ENCODE measurements at places on chromosomes 2 and 18.
A peak's percentile ranks its signal among the peaks of the same experiment; 100 is the strongest.

GRCh38 chr18:55353806-55354205 lies 234.2 kb downstream of the TCF4 start:
- DNase-seq = no peak

DNA sequence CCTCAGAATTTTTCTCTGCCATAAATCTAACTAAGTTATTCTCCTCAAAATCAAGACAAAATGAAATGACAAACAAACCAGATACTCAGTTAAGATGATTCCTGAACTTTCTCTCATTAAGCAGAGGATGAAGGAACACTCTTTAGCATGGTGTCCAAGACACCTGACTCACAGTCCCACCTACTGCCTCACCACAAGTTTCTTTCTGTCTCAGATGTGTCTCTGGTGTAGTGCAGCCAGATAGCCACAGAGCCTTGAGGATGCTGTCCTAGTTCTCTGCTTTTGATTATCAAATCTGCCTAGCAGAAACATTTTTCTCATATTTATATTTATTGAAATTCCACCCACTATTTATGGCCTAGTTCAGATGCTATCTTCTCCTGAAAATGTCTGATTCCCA lies 103.6 kb upstream of the TMEM200C start:
- no peak for DNase-seq

DNA sequence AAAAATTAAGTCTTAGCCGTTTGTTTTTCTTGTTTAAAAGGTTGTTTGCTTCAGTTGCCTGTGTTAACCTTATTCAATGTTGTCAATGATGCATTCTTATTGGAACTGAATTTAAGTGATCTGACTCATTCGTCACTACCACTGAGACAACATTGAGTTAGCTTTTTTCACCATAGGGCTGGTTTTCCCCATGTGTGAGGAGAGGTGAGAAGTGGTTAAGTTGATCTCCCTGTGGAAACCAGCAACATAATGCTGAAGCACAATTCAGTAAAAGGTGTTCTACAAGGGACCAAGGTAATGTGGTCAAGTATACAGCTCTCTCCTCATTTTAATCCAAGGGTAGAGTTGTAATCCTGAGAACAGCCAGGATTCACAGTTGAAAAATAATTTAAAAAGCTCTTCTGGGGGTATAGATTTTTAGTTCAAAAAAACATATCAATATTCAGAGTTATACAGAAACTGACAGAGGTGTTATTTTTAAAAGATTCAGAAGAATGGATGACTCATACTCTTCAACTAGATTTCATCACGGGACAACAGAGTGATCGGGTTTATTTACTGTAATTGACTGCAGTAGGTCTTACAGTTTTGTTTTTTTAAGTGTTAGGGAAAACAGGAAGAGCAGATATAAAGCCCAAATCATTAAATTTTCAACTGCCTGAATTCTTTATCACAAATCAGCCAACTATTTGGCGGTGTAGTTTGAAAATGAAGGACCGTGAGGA lies 12.6 kb downstream of the NOP58 start:
- no peak for DNase-seq

DNA sequence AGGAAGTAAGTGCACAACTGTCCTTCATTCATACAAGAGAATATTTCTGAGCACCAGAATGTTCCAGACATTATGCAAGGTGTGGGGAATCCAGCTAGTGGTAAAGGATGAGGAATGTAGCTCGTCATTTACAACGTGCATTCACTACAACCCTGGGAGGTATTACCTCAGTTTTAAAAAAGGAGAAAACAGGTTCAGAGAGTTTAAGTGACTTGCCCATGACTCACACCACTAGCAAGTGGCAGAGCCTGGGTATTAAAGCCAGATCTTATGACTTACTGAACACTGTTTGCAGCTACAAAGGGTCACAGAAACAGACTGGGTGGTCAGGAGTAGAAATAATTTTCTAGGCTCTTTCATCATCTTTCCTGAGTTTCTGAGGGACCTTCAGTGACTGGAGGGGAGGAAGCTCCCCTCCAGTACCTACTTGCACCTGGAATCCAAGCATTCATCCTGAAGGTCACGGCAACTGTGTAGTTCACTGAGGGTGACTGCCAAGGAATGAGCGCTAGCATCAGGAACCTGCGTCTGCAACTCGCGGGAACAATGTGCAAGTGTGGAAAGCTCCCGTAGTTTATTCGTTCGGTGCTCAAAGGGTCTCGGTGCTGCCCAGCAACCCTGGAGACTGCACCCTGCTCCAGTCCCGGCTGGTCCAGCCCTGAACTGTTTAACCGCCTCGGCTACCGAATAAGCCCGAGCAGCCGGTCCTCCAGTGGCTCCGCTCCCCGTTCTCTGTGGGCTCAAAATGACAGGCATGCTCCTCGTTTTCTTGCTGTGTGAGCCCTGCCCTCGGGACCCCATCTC lies 647 bp downstream of the CCDC121 start:
- no peak for DNase-seq

DNA sequence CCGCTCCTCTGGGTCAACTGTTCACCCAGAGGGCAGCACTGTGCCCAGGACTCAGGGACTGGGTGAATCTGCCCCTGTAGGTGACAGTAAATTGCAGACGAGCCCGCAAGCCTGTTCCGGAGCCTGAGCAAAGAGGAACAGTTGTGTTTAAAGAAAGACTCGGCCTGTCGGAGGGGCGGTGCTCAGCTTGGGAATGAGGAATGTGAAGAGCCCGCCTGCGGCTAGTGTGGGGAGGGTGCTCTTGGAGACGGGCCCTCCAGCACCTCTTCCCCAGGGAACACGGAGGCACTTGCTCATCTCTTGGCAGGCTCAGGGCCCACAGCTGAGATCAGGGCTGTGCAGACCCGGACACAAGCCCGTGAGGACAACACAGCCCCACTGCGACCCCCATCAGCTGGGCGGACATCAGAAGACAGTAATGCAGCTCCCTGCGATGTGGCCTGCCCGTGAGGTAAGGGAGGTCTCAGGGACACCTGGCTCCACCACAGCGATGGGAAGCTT lies 299.0 kb downstream of the NDUFA10 start:
- no peak for DNase-seq

GRCh38 chr2:45876611-45877010 lies 225.1 kb downstream of the PRKCE start:
- DNase-seq = no peak

DNA sequence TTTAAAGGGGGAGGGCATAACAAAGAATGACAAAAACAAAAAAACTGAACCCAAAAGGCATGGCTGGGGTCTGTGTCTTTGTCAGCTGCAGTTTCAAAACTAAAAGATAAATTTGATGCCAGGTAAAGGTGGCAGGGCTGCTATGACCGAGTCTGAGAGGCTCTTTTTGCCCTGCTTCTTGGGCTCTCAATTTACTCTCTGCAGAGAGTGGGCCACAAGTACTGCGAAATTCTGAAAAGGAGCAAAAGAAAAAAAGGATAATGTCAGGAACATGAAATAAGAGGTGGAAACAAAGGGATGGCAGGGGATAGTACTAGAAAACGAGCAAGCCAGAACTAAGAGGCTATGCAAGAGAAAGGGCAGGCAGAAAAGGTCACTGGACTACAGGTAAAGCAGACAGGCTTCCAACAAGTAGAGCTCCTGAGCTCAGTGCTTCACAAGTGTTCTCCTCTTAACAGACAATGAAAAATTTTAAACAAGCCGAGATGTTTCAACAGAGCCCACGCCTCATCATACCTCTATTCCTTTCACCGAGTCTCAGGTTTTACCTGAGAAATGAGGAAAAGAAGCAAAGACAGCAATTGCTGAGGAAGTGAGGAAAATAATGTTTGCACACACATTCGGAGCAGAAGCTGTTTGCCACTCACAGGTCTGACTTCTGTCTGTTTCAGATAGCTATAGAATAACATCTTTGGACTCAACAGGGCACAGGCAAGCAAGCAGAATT lies 7.3 kb downstream of the IRS1 start:
- no peak for DNase-seq

DNA sequence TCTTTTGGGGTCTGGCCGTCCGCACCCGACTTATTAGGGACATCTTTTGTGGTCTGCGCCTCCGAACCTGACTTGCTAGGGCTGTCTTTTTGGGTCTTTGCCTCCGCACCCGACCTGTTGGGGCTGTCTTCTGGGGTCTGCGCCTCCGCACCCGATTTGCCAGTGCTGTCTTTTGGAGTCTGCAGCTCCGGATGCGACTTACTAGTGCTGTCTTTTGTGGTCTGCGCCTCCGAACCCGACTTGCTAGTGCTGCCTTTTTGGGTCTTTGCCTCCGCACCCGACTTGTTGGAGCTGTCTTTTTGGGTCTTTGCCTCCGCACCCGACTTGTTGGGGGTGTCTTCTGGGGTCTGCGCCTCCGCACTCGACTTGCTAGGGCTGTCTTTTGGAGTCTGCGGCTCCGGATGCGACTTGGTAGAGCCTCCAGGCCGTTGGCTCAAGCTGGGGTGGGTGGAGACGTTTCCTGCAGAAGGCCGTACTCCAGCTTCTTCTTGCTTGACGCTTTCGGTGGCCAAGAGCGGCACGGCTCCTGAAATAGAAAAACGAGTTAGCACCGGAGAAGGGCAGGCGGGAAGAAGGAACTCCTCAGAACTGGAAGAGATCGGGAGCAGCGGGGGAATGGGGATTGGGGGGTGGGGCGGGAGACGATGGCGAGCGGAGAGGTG lies 498 bp downstream of the TGOLN2 start:
- DNase-seq = peak; percentile 58

- no peak for DNase-seq
Observed at GRCh38 chr18:49206717-49207116, 253.7 kb downstream of the DYM start.

GRCh38 chr2:64967601-64968000 lies 21.6 kb upstream of the SLC1A4 start:
- no peak for DNase-seq

- no peak for DNase-seq
Observed at GRCh38 chr2:227627769-227628168, 10.5 kb downstream of the SCYGR4 start.

- no peak for DNase-seq
Observed at GRCh38 chr2:85732467-85733120, 21.2 kb upstream of the ATOH8 start.

- no peak for DNase-seq
Observed at GRCh38 chr2:144356402-144356801, 163.5 kb downstream of the ZEB2 start.

DNA sequence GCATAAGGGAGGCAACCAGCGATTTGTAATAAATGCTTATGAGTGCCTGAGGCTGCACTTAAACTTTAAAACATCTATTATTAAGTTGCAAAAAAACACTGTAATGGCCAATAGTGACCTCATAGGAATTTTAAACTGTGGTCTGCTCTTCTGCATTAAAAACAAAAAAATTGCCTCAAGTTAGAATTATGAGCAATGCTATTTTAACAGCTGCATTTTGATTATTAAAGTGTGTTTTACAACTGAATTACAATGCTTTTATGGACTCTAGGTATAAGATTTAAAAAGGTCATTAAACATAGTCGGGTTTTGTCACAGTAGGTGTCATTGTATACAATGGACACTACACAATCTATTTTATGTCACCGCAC lies 528.7 kb upstream of the FANCL start:
- DNase-seq = peak; percentile 6

GRCh38 chr2:102509749-102510148 lies 36.7 kb downstream of the SLC9A4 start:
- DNase-seq = no peak

DNA sequence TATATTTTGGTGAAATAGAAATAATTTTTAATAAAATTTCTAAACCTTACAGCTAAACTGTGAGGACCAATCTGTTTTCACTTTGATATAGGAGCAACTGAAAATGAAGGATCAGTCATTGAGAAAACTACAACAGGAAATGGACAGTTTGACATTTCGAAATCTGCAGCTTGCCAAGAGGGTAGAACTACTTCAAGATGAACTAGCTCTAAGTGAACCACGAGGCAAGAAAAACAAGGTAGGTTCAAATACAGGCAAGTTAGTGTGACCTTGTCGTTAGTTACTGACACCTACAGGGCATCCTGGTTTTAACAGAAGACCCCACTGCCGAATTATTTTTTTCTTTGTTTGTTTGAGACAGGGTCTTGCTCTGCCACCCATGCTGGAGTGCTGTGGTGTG lies 75.5 kb upstream of the STON1 start:
- DNase-seq = no peak

DNA sequence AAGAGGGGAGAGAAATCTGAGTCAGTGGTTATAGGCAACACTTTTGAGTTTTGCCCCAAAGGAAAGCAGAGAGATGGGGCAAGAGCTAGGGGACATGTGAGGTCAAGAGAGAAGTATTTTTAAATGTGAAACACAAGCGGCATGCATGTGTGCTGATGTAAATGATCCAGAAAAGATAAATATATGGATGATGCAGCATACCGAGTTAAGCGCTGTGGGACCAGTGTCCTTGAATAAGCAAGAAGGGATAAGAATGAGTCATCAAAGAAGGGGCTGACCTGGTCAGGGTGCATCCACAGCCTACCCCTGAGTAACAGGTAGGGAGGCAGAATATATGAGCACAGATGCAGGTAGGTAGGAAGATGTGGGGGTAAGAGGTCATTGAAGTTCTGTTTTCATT lies 180.9 kb downstream of the TRABD2A start:
- no peak for DNase-seq

GRCh38 chr2:145194673-145195072 lies 674.8 kb upstream of the ZEB2 start:
- DNase-seq = no peak

- DNase-seq = no peak
Observed at GRCh38 chr2:120520929-120521912, 175.3 kb downstream of the INHBB start.

DNA sequence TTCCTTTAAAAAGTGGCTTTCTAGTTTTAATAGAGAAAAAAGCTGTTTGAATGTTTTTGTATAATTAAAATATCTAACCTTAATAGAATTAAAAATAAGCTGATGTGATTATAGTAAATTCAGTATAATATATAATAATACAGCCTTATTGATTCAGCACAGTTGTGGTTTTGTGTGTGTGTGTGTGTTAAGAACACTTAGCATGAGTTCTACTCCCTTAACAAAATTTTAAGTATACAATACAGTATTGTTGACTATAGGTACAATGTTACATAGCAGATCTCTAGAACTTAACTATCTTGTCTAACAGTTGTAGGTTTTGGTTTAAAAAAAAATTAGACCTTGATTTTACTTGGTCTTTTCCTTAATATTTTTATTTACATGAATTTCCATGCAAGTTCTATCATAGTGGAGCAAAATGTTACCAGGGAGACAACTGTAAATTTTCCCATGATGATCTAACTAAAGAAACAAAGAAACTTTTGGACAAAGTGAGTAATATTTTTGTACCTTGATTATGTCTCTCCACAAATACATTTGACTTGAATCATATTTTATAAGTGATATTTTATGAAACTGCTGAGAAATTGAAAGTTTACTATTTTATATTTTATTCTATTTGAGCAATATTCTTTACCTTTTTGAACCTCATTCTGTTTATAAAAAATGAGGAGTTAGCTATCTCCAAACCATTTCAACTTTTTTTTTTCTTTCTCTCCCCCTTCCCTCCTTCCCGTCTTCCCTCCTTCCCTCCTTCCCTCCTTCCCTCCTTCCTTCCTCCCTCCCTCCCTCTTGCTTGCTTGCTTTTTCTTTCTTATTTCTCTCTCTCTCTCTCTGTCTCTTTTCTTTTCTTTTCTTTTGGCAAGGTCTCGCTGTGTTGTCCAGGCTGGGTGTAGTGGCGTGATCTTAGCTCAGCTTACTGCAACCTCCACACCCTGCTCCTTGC lies 46.3 kb downstream of the ZC3H6 start:
- no peak for DNase-seq

- DNase-seq = no peak
Observed at GRCh38 chr2:186508263-186508662, 22.2 kb downstream of the ZC3H15 start.

- DNase-seq = no peak
Observed at GRCh38 chr2:63555931-63556330, 32.3 kb downstream of the WDPCP start.
